Ascending aorta (tissue), 2 donors: ENCODE measurements at places on chromosomes 16 and 17.

DNA sequence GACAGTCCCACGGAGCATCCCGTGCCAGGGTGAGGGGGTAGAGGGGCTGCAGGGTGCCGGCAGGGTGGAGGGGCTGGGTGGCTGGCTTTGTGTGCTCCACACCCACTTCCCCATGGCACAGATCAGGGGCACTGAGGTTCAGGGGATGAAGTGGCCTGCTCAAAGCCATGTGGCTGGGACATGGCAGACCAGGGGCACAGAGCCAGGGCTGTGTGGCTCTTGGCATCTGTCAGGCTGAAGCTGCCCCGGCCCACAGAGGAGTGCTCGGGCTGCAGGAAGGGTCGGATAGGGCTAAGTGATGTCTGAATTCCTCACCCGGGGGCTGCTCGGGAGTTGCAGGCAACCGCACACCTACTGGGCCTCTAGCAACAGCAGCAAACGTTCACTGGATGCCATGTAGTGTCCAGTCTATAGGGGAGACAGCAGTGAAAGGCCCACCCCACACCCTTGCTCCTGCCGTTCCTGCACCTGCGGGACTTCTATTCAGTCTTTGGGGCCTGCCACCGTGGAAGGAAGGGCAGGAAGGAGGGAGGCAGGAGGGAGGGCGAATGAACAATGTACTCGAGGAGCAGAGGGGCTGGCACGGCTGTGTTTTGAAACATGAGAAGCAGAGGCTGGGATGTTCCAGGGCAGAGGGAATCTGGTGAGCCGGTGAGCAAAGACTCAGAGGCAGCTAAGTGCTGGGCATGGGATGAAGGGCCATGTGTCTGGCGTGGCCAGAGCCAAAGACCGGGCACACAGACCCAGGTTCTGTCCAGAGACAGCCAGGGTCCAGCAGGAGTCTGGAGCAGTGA lies 15.1 kb downstream of the SLC5A10 start:
- DNase-seq: no peak
- no peak overlapping the region for H3K4me3 ChIP-seq
- no peaks in the 10 kb centered on the region for H3K4me1 ChIP-seq
- H3K36me3 ChIP-seq: peaks cover 6% of the 10 kb centered on the region
- H3K27ac ChIP-seq: peak overlapping the region; percentile 11

DNA sequence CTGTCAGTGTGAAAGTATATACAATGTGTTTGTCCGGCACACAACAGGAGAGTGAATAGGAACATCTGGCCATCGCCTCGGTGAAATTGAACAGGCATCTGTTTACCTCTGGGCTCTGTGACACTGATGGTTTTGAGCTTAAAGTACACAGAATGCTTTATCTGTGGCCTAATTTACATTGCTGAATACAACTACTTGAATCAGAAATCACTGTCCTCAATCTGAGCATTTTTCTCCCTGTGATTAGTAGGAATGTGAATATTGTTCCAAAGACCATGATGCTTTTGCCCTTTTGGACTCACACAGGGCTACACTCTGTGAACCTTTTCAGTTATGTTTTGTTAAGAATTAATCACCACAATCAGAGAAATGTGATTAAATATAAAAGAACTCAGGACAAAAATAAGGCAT lies 323.0 kb upstream of the TBX2 start:
- H3K4me1 ChIP-seq: no peaks in the 10 kb centered on the region
- peak overlapping the region; percentile 3 for H3K27ac ChIP-seq
- H3K27me3 ChIP-seq: no peaks in the 10 kb centered on the region
- no peak for DNase-seq
- no peak overlapping the region for H3K4me3 ChIP-seq

- H3K4me3 ChIP-seq: no peak overlapping the region
- no peaks in the 10 kb centered on the region for H3K27me3 ChIP-seq
- DNase-seq: no peak
- no peaks in the 10 kb centered on the region for H3K4me1 ChIP-seq
Measured at GRCh38 chr17:55434721-55435120, 13.1 kb upstream of the MMD start.

- no peaks in the 10 kb centered on the region for H3K27me3 ChIP-seq
- no peaks in the 10 kb centered on the region for H3K36me3 ChIP-seq
- H3K4me1 ChIP-seq: no peaks in the 10 kb centered on the region
- DNase-seq: no peak
Measured at GRCh38 chr17:30947796-30948195, 23.0 kb upstream of the RNF135 start.

GRCh38 chr16:8741636-8742035 lies 55.8 kb downstream of the TMEM186 start:
- H3K36me3 ChIP-seq: no peaks in the 10 kb centered on the region
- no peak overlapping the region for H3K27ac ChIP-seq
- no peaks in the 10 kb centered on the region for H3K27me3 ChIP-seq
- no peak overlapping the region for H3K4me3 ChIP-seq
- DNase-seq: no peak
- no peaks in the 10 kb centered on the region for H3K4me1 ChIP-seq

GRCh38 chr16:89117227-89117974 lies 23.7 kb downstream of the ACSF3 start:
- DNase-seq: no peak
- H3K27ac ChIP-seq: no peak overlapping the region
- no peaks in the 10 kb centered on the region for H3K4me1 ChIP-seq
- peaks cover 58% of the 10 kb centered on the region for H3K36me3 ChIP-seq
- no peaks in the 10 kb centered on the region for H3K27me3 ChIP-seq

DNA sequence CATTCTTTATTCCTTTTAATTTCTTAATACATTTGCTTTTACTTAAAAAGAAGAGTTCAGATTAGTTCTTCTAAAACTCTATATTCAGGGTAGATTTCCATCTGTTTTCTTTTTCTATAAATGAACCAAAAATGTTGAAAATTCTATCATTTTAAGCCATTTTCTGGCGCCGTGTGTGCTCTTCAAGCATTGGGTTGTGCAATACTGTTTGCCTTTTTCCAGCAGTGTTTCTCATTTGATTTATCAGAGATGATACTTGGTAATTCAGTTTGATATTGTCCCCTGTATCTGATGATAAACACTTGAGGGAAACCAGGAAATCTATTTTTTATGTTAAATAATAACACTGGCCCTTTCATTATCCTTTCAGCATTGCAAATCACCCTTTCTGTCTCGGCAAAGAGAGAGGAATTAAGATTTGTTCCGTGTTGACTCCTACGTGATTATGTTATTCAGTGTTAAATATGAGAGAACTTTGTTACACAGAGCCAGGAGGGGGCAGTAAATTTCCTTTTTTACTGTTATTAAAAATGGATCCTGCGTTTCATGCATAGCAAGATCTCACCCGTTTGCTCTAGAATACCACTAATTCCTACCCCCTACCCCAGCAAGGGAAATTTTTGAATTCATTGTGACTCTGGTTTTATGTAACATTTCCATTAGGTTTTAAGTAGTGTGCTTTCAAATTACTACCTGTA lies 606.9 kb upstream of the RBFOX1 start:
- H3K4me1 ChIP-seq: no peaks in the 10 kb centered on the region
- no peak overlapping the region for H3K4me3 ChIP-seq
- no peaks in the 10 kb centered on the region for H3K36me3 ChIP-seq
- no peaks in the 10 kb centered on the region for H3K27me3 ChIP-seq
- no peak for DNase-seq

GRCh38 chr16:57708168-57708567 lies 13.6 kb downstream of the DRC7 start:
- no peaks in the 10 kb centered on the region for H3K4me1 ChIP-seq
- H3K27ac ChIP-seq: no peak overlapping the region
- no peak overlapping the region for H3K4me3 ChIP-seq
- H3K27me3 ChIP-seq: no peaks in the 10 kb centered on the region
- H3K36me3 ChIP-seq: no peaks in the 10 kb centered on the region
- DNase-seq: peak; percentile 3

GRCh38 chr16:54285414-54286089 lies 1.0 kb downstream of the IRX3 start:
- H3K27ac ChIP-seq: no peak overlapping the region
- no peaks in the 10 kb centered on the region for H3K36me3 ChIP-seq
- H3K27me3 ChIP-seq: peaks cover 27% of the 10 kb centered on the region
- no peak for DNase-seq

DNA sequence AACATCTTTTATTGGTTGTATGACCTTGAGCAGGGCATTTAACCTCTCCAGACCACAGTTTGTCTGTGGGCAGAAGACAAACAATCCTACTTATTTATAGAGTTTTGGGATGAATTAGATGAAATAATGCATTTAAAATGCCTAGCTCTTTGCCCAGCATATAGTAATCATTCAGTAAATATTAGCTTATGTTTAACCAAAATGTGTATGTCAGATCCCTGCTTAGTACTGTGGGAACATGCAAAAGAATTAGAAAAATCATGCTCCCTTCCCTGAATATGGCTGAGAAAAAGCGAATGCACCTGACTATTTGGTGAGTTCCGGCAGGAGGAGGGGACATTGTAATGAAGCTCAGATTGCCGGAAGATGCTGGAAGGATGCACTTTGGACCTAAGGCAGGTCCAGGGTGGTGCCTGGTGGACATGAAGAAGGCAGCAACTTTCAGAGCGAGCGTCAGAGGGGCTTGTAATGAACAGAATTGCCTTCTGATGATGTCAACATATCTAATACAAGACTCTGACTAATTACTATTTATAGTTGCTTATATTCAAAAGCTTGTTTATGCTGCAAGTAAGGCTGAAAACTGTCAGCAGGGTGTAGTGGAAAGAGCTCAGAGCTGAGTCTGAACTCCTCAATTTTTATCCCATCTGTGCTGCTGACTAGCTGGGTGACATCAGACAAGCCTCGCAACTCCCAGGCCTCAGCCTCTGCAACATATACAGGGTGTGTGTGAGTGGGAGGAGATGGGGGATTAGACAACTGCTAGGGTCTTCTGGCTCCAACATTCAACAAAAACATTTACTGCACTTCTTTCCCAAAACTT lies 221.2 kb downstream of the PRKCA start:
- no peaks in the 10 kb centered on the region for H3K27me3 ChIP-seq
- no peak overlapping the region for H3K4me3 ChIP-seq
- H3K27ac ChIP-seq: no peak overlapping the region
- H3K4me1 ChIP-seq: no peaks in the 10 kb centered on the region

DNA sequence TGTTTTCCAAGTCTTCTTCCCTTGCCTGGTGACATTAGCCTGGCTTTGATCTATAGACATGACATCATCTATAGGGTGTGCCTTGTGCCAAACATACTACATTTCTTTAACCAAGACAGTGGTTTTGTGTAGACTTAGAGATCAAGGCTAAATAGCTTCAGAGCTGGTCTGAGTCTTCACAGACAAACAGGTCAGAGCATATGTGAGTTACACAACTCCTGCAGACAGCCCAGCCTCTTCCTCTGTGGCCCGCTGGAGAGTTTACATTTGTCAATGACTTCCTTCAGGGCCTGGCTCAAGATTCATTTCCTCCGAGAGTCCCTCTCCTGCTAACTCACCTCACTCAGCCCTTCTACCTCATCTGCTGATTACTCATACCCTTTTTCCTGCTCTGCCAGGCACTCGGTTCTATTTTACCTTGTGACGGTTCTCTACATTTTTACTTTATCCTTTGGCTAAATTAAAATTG lies 73.1 kb upstream of the TANC2 start:
- H3K4me1 ChIP-seq: peaks cover 11% of the 10 kb centered on the region
- H3K27me3 ChIP-seq: no peaks in the 10 kb centered on the region
- DNase-seq: no peak
- H3K36me3 ChIP-seq: no peaks in the 10 kb centered on the region
- peak overlapping the region; percentile 48 for H3K27ac ChIP-seq
- H3K4me3 ChIP-seq: no peak overlapping the region

DNA sequence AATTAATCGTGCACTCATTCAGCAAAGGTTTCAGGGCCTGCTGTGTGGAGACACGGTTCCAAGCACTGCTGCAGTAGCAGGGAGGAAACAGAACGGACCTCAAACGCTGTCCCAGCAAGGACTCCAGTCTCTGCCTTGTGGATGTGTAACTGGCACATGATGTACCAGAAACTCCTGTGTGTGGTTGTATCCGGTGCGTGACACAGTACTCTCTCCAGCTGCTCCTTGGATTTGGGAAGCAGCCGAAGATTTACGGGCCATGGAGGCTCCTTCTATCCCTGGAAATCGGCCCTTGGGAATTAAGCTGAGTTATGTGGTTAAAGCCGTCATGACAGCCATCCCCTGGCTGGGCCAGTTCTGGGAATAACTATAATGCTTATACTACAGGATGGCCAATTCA lies 8.5 kb upstream of the ANKRD11 start:
- H3K36me3 ChIP-seq: peaks cover 3% of the 10 kb centered on the region
- no peak overlapping the region for H3K27ac ChIP-seq
- H3K27me3 ChIP-seq: no peaks in the 10 kb centered on the region

DNA sequence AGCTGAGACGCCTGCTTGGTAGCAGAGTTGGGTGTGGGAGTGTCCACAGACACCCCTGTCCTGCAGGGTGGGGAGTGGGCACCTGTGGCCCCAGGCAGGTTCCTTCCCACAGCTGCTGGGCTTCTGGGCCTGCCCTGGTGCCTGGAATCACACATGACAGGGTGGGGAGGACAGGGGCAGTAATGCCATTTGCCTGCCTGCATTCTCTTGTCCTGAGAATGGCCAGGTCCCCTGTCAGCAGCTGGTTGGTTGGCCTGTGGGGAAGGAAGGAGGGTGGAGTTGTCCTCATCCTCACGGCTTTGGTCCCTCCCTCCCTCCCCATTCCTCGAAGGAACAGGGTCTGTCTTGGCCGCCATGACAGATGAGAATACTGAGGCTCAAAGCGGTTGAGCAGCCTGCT lies 5.2 kb downstream of the PRSS53 start:
- H3K27me3 ChIP-seq: no peaks in the 10 kb centered on the region
- no peaks in the 10 kb centered on the region for H3K4me1 ChIP-seq
- H3K27ac ChIP-seq: no peak overlapping the region
- no peak for DNase-seq
- H3K4me3 ChIP-seq: no peak overlapping the region

DNA sequence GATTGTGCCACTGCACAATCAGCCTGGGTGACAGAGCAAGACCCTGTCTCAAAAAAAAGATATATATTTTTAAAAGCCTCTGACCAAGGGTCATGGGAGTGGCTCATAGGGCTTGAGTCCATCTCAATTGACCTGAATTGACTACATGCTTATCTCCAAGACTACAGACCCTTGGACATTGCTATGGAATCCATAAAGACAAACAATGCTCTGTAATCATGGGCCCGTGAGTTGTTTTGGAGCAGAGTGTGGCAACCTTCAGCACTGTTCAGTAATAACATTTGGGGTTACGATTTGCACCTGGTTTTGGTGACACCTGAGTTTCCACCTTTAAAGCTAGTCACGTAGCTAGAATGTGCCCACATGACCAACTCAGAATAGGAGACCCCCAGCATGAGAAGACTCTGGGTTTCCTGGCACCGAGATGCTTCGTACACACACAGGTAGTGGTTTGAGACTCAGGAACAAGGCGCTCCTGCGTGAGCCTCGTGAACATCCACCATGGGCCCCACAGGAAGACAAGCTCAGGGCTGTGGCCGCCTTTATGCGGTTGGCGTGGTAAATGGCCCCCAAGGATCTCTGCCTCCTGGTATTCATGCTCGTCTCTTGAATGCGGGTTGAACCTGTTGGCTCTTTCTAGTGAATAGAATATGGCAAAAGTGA lies 66.6 kb upstream of the RPH3AL start:
- H3K4me1 ChIP-seq: no peaks in the 10 kb centered on the region
- no peaks in the 10 kb centered on the region for H3K27me3 ChIP-seq
- peaks cover under 1% of the 10 kb centered on the region for H3K36me3 ChIP-seq
- no peak overlapping the region for H3K27ac ChIP-seq
- no peak overlapping the region for H3K4me3 ChIP-seq

GRCh38 chr17:32773856-32774694 lies 102.8 kb downstream of the MYO1D start:
- no peaks in the 10 kb centered on the region for H3K4me1 ChIP-seq
- H3K27ac ChIP-seq: no peak overlapping the region
- H3K27me3 ChIP-seq: no peaks in the 10 kb centered on the region
- DNase-seq: no peak
